Smooth muscle cell of the brain vasculature (primary cell): ENCODE measurements at places on chromosomes 2 and 18.

DNA sequence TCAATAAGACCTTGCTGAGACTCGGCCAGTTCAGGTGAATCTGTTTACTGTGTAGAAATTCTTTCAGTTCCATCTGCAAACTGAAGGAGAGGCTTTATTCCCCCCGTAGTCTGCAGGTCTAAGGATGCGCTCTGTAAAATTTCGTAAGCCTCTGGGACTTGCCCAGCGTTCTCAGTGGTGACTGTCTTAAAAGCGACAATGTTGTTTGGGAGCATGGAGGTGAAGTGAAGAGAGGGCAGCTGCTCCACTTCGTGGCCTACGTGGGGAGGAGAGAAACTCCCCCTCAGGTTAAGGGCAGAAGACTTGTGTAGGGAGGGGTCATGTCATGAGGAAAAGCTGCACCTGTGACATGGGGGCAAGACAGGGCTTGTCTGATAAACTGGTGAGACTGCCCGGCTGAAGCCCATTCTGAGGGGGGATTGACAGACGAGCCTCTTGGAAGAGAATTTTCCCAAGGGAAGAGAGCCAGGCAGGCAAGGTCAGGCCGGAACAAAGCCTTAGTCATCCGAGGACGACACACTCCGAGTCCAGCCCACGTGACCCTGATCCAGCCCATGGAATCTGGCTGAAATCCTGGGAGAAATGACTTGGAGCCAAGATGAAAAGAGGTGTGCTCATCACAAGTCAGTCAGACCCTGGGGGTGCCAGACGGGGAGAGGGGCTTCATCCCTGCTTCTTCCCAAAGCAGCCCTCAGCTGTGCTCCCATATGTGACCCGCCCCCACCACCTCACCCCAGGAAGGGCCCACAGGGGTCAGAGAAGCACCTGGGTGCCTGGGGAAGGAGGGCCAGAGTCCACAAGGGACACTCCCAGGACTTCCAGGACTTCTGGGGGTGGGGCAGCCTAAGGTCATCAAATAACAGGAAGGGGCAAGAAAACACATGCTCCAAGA, 88.5 kb upstream of the SH3BP4 start:
- no peak for DNase-seq

GRCh38 chr2:143442193-143442592, 313.0 kb downstream of the ARHGAP15 start:
- DNase-seq: no peak

DNA sequence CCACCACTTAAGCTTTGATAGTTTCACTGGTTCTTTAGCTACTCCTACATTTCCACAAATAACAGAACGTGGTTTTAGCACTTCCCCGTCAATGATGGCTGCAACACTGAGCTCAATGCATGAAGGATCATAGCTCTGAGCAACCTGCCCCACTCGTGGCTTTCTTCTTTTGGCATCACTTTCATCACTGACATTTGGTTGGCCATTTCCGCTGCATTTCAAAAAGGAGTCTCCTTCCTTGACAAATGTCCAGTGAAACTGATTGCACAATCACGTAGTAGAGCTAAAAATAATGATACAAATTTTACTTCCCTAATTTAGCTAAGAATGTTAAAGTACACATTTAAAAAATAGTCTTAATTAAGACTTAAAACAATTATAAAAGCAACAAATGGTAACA, 205.2 kb upstream of the HDAC4 start:
- DNase-seq: no peak

DNA sequence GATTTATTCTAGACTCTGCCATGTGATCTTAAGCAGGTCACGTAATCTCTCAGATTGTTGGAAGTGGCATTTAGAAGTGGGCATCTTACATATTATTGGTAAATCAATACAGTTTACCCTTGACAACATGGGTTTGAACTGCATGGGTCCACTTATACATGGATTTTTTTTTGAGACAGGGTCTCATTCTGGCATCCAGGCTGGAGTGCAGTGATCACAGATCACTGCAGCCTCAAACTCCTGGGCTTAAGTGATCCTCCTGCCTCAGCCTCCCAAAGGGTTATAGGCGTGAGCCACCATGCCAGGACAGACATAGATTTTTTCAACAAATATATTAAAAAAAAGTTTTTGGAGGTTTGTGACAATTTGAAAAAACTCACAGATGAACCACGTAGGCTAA, 144.7 kb downstream of the OTX1 start:
- no peak for DNase-seq

DNA sequence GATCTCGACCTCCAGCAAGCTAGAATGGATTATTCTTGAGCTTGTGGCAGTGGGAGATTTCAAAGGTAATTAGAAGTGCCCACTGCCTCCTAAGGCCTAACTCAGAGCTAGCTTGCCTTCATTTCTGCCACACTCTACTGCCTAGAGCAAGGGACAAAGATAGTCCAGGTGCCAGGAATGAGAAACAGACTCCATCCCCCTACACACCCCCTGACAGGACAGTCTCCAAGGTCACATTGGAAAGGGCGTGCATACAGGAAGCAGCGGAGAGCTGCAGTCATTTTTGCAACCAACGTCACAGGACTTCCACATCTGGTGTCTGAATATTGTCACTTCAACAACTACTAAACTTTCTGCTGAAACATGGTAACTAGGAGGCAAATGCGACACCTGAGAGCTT, 101.0 kb upstream of the SH3BP4 start:
- DNase-seq: no peak

DNA sequence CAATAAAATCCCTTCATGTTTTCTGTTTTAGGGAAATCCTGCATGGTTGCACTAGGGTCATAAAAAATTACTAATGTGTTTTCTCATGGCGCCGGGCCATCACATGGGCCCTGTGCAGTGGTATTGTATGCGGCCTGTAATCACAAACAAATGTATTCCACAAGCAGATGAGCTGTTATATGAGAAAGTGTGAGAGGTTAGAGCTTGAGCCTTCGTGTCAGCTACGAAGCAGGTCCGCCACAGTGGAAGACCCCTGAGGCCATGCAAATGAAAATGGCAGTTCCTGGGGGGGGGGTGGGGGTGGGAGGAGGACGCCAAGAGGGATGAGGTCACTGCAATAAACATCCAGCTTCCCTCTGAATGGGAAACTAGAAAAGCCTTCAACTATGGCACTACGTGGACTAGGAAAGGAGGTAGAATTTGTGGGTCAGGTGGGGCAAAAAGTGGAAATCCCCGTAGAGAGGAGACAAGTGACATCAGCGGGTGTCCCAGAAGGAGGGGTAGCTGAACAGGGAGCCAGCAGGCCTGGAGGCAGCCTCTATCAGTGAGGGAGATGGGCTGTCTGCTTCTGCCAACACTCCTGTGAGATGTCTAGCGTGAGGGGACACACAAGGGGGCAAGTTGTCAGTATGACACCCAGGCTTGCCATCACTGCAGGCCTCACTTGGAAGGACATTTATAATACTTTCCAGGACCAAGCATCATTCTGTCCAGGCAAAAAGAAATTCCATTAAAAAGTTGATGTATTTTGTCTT, 130.3 kb upstream of the CTAGE1 start:
- no peak for DNase-seq

DNA sequence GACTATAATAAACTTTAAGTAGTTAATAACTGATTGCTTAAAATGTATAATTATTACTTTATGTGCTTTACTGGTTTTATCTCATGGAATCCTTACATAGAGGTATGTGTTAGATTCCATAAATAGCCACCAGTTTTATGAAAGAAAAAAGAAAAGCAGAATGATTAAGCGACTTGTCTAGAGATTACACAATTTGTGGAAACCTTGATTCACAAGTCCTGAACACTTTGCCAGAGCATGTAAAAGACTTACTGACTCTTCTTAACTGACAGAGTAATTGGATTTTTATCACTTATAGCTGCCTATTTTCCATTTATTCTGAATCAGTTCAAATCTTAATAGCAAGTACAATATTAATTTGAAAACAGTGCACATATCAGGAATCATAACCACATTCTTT, 448.7 kb upstream of the NETO1 start:
- no peak for DNase-seq

GRCh38 chr18:4888251-4889040, 308.6 kb downstream of the AKAIN1 start:
- DNase-seq: no peak

GRCh38 chr2:104638859-104639202, 215.1 kb upstream of the POU3F3 start:
- DNase-seq: no peak
